ENCODE measurements at places on chromosomes 16 and 17.
A peak's percentile ranks its signal among the peaks of the same experiment; 100 is the strongest.

GRCh38 chr16:58056580-58056979, 31.0 kb downstream of the MMP15 start:
- no peak for DNase-seq

- DNase-seq, result no peak
Observed at GRCh38 chr16:2152695-2153506, 2.7 kb upstream of the TRAF7 start.

DNA sequence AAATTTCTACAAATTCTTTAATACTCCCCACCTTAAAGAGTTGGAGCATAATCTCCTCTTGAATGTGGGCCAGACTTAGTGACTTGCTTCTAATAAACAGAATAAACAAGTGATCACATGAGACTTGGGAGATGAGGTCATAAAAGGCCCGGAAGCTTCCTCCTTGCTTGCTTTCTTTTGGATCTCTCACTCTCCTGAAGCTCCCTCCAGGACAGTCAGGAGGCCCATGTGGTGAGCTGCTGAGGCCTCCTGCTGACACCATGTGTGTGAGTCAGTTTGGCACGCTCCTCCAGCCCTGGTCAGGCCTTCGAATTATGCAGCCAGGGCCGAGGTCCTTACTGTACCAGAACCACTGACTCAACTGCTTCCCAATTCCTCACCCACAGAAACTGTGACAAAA, 53.2 kb downstream of the NDEL1 start:
- peak; percentile 3 for DNase-seq

DNA sequence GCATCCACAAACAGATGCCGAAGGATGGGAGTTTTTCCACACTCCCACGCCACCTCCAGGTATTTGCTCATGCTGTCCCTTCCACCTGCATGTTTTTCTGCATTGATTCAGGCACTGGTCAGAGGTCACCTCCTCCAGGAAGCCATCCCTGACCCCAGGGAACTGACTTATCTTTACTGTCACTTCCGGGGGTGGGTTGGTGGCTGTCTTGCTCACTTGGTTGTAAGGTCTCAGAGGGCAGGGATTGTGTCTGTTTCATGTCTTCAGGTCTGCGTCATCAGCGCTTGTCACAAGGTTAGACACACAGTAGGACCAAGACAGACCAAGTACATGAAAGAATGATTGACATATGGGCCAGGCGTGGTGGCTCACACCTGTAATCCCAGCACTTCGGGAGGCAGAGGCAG, 1.9 kb upstream of the IL4R start:
- no peak for DNase-seq

GRCh38 chr17:50875074-50875473, 8.9 kb upstream of the TOB1 start:
- DNase-seq, result no peak

DNA sequence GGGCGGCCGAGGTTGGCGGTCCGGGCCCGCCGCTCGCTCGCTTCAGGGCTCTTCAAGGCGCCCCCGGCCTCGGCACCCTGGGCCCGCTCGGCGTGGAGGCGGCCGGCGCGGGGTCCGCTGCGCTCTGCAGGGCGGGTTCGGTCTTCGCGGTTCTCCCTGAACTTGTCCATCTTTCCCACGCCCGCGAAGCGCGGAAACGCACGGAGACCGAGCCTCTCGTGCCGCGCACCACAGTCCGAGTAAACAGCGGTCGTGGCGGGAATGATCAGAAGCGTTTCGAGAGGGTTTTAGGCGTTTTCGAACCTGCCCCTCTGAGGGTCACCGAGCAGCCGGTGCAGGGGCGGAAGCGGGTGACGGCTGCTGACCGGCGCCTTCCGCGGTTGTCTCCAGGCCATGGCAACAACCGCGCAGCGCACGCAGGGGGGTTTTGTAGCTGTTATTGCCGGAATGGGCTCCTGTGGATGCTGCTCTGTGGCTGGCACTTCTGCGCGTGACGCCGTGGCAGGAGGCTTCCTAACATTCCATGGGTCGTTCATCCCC, 414 bp downstream of the NARF start:
- no peak for DNase-seq

DNA sequence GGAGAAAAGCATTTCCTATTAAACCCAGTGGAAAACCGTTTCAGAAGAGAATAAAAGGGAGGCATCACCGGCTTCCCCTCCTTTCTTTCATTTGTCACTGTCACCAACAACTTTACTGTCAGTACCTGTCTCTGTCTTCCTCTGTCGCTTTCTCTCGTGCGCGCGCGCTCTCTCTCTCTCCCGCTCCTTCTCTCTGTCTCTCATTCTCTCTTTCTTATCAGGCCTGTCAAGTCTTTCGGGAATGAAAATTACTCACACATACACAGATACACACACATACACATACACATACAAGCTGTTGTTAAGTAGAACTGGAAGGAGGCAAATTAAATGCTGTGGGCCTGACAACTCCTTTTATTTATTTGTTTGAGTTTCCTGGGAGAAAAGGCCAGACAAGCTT, 17.6 kb downstream of the MYOCD start:
- no peak for DNase-seq

DNA sequence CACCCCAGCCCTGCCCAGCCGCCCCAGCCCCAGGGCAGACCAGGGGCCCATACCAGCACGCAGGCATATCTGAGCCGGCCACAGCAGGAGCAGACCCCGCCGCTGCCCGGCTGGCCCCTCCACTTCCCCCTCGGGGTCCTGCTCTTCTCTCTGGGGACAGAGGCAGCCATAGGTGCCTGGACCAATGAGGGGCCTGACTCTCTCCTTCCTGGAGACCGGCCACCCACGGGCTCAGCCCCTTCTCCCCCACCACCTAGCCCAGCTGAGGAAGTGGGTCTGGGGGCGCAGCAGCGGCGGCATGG, 3.8 kb downstream of the TMC6 start:
- no peak for DNase-seq

DNA sequence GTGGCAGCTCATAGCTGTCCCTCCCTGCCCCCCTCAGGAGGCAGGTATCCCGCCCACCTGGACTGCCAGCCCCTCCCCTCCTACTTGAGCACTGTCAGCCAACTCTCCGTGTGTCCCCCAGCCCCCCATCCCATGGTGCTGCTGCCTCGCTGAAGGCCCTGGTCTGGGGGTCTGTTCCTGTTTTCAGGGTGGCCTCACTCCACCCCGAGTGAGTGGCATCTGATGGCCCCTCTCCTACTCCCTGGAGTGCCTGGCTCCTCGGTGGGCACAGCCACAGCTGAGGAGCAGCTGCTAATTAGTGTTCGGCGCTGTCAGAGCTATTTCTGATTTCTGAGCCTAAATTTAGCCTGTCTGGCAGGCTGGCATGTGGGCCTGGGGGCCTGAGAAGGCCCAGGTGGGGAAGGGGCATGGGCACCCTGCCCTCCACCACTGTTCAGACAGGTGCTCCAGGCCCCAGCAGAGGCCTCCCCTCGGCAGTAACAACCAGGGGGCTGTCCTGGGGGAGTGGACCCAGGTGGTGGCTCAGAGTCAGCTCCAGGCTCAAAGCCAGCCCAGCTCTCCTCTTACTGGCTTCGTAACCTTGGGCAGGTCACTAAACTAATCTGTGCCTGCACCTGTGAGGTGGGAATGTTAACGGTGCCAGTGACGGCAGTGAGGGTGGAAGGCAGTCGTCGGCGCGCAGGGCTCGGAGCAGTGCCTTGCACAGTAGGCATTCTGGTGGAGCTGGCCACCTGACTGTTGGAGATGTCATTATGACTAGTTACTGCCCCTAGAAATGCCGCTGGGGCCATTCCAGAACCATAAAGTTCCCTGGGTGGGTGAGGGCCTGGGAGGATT, 6.5 kb downstream of the FMNL1 start:
- DNase-seq, result no peak

- DNase-seq, result no peak
Observed at GRCh38 chr16:4290236-4290830, 17.5 kb upstream of the TFAP4 start.

GRCh38 chr17:57350266-57350665, 93.9 kb downstream of the MSI2 start:
- DNase-seq, result no peak

- DNase-seq, result no peak
Observed at GRCh38 chr17:51427323-51427811, 167.0 kb downstream of the UTP18 start.

DNA sequence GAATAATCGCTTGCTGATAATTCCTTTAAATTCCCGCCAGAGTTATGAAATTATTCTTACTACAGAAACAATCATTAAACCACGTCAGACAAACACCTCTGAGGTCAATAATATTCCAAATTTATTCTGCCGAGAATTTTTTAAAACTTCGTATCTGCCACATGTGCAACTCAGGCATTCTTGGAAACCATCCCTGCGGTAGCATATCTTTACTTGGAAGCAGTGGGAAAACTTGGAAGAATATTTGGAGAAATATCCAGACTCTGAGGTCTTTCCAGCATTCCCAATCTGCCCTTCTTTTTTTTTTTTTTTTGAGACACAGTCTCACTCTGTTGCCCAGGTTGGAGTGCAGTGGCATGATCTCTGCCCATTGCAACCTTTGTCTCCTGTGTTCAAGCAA, 2.0 kb upstream of the CCL11 start:
- no peak for DNase-seq

- DNase-seq, result no peak
Observed at GRCh38 chr17:44102849-44103622, 20.4 kb downstream of the HDAC5 start.

DNA sequence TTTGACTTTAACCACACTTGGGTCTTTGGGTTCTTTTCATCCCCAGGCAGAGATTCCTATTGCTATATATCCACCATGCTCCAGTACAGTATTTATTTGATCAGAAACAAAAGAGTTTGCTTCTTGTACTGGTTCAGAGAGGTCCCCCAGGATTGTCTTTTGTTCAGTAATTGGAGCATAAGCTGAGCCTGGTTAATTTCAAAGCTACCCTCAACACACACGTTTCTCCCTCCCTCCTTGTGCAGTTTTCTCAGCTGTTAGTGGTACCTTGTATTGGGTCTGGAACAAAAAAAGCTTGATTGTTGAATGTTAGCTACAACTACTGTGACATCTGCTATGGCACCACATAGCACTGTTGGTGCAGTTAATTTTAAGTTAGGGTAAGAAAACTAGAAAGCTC, 50.0 kb downstream of the NUP93 start:
- no peak for DNase-seq
